ENCODE measurements at places on chromosomes 11 and 22.

GRCh38 chr22:50739894-50740293, 1.9 kb downstream of the ACR start:
- DNase-seq: no peak

- no peak for DNase-seq
These were observed 922 bp upstream of the CSNK1E start for GRCh38 chr22:38317995-38318715.

- no peak for DNase-seq
These were observed 429.5 kb downstream of the TBC1D22A start for GRCh38 chr22:47191671-47192650.

- no peak for DNase-seq
These were observed 6.7 kb downstream of the USP2 start for GRCh38 chr11:119374632-119375336.

DNA sequence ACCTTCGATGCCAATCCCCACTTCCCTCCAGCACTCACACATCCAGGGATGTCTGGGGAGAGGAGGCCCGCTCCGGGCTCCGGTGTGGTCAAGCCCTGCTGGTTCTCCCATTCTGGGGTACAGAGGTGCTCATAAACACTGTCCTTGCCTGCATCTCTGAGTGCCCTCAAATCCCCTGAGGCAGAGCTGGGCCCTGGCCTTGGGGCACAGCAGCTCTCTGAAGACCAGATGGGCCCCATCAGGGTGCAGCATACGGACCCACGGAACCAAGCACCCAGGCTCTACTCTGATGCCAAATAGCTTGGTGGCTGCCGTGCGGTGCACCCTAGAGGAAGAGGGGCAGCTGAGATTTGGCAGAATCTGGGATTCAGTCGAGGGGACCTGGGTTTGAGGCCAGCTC, 35.7 kb upstream of the NNMT start:
- DNase-seq: no peak

Measured in cortex of kidney (tissue), 1 donor.